ENCODE measurements at places on chromosomes 12 and 14.

DNA sequence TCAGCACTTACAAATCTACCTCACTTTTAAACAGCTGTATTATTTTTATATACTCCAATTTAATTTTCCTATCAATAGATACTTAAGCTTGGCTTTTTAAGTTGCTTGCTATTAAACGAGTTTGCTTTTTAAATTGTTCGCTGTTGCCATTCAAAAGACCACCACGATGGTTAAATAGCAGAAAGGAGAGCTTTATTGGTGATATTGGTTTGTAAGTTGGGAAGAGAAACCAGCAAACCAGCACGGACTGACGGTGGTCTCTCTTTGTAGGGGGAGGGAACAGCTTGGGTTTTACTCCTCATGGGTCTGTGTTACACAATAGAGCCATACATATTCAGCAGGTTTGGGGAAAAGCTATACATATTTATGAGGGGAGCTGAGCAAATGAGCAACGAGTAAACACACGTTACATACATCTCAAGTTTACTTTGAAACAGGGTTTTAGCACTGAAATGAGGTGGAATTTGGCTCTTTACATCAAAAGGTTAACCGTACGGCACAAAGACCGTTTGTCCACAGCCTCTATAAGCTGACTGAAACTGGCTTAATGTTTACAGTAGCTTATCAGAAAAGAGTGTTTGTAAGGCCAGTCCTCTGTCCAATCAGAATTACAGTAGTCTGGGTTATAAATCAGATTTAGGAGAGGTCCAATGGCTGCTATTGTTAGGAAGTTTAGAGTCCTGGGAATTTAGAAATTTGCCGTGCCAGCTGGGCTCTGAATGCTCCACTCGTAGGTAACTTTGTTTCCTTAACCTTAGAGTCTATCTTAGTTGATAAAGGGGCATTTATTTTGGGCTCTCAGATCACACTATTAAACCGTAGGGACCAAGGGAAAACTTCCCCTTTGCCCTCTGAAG lies 69.7 kb upstream of the DHRS4 start:
- DNase-seq = no peak

DNA sequence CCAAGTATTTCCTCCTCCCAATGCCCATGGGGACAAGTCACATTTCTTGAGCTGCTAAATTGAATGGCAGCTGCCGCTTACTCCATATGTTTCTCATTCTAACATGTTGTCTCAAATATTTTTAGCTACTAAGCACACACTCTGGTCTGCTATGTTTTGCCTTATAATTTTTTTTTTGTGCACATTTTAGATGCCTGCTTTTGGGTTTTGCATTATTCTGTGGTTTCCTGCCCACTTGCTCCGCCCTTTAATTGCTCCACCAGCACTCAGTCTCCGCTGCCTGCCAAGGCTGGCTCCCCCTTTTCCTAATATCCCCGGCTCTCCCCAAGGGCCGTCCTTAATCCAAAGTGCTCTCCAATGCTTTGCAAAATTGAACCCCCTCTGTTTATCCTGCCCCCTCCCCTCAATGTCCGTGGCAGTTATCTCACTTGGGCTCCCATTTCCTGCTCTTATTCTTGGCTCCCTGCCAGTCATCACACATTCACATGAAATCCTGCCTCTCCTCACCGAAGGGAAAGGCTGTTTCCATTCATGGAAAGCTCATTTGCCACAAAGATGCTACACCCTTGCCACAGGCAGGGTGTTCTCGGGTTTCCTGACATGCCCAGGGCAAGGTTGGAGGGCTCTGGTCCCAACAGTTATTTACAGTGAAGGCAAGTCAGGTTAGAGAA lies 79.4 kb downstream of the C12orf75 start:
- DNase-seq = no peak

GRCh38 chr12:30164382-30165318 lies 380.9 kb upstream of the TMTC1 start:
- no peak for DNase-seq

DNA sequence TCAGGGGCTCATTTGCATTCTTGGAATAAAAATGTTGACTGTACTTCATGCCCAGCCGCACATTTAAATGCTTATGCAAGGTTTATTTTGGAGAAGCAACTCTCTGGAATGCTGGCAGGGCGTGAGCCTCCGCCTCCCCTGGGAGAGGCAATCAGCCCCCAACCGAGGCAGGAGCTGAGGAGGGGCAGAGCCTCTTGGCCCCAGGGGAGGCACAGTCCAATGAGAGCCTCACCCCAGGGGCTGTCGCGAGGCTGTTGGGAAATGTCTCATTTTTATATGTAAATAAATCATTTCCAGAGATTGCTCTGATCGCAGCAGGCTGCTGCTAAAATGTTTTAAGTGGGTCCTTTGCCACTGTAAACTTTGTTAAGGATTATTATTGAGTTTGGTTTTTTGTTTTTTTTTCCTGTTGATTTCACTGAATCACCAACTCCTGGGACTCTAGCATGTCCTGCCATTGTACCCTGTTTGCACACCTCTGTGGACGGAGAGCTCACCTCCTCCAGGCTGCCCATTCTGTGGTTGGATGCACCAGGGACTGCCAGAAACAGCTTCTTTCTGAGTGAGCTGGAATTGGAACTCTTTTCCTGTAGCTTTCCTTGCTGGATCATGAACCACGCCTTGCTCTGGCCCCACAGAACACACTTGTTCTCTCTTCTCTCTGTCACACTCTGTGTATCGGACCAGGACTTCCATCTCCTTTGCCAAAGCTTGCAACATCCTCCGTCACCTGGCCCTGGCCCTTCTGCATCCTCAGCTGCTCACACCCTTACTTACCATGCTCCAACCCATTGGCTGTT lies 46.9 kb upstream of the FAM181A start:
- DNase-seq = no peak

DNA sequence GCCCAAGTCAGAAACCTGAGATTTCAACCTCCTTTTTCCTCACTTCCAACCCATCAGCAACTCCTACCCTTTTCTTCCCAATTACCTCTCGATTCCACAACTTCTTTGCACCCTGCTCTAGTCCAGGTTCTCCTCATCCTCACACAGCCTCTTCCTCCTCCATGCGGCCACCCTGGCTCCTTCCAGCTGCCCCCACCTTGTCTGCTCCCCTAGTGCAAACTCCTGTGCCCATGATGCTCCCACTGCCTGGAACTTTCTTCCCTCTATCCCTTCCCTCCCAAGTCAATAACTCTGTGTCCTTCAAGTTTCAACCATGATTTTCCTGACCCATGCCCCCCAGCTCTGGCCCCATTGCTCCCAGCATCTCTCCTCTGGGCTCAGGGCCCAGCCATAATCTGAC lies 17.3 kb downstream of the SELPLG start:
- DNase-seq = no peak

DNA sequence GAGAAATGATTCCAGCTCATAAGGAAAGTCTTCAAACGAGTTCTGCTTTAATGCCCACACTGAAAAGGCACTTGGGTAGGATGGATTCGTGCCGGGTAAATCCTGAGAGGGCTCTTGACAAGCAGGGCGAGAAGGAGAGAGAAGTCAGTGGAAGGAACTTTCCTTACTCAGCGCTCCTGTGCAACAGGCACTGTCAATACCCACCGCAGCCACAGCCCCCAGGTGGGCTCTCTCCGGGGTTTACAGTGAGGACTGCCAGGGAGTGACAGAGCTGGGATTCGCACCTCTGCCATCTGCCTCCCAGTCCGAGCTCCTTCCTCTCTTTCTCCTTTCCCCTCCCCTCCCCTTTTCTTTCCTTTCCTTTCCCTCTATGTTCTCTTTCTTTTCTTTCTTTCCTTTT lies 118.7 kb downstream of the BEGAIN start:
- DNase-seq = no peak
